ENCODE measurements at places on chromosomes 2 and 18.

DNA sequence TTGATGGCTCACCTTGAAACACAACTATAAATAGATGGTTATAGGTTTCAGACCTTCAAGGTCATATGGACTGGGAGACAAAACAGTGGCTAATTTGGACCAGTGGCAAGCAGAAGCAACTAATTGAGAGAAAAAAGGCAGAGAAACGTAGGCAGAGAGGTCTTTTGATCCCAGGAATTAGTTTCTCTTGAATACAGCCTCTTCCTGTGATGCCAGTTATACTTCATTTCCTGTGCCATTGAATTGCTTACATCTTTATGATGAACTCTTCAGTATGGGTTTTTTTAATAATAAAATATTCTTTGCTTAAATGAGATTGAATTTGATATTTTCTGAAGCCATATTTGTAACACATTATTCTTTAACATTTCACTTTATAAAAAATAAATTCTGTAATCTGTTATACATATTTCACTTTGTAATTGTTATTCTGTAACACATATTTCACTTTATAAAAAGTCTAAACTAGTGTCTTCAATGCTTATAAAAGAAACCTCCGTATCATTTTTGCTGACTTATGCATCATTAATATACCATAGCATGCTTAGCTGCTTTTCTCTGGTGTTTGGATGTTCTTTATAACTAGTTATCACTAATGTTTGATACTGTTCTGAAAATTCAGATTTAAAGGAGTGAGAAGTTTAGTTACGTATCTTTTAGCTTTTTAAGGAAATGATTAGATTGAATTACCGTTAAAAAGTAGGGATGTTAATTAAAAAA is 8.9 kb downstream of the VAPA start:
- DNase-seq = no peak

GRCh38 chr2:239202836-239203235 is 198.0 kb downstream of the HDAC4 start:
- no peak for DNase-seq

DNA sequence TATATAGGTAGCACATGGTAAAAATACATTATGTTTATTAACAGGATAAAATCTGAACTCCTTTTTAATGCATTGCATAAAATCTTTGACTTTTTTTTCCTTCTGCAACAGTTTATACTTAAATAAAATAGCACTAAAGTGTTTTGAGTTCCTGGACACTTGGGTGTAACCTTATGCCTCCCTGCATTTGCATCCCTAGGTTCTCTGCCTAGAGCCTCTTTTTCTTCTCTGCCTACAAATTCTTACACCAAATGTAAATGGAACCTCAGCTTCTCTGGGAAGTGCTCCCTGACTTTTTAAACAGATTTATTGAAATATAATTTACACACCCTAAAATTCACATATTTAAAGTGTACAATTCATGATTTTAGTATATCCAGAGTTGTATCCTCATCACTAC is 1017.6 kb downstream of the CNTNAP5 start:
- no peak for DNase-seq

DNA sequence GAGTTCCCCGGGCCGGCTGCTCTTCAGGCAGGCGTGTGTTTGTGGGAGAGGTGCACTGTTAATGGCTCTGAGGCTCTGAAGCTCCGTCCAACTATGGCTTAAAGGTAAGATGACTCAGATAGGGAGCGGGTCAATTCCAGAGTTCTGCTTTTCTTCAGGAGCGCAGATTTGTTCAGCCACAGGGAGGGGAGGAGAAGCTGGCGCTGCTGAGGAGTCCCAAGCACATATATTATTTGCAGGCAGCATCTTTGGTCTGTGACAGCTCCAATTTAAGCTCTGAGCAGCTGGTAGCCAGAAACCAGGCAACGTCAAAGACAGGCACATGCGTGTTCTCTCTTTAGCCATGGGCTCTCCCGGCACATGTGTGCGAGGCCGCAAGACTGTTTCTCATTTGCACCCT is 229.2 kb downstream of the BCL2 start:
- no peak for DNase-seq

- DNase-seq = no peak
Observed at GRCh38 chr2:196365923-196366322, 194.5 kb upstream of the STK17B start.

GRCh38 chr2:102780467-102780866 is 18.6 kb downstream of the TMEM182 start:
- no peak for DNase-seq

GRCh38 chr18:9055626-9056025 is 46.9 kb upstream of the NDUFV2 start:
- no peak for DNase-seq
